ENCODE measurements at places on chromosomes 1 and 21.

DNA sequence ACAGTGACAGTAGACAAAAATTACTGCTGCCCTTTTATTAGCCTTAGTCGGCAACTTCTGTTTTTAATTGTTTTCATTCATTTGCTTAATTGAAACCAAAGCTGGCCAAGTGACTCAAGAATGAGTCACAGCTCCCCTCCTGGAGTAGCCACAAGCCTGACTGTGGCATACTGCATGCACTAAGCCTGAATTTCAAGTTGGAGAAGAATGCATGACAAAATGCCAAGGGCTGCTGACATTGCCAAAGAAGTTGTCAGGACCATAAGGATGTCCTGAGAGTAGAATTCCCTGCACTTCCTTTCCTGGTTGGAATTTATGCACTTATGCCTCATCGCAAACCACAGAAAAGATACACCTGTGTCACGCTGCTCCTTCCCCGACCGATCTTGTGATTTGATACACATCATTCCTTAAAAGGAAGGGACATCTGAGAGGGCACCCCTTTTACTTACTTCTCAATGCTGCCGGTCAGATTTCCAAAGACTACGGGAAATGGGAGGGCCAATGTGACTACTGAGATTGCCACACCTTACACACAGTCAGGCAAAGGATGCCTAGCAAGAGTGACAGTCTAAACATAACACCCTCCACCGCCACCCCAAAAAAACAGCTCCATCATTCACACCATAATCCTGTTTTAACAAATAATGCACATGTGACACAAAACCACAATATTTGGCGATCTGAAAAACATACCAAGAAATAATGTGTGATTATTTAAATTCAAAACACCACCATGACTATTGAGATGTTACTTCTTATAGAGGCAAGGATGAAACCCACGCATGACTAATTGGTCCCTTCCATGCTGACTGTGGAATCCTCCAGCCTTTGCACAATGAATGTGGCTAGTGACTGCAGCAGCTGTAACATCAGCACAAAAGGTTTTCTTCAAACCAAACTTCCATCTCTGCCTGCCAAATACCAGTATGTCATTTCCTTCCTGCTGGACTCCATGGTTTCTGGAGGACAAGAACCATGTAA lies 28.2 kb downstream of the VAV3 start:
- no peak for DNase-seq

GRCh38 chr1:75908717-75909152 lies 23.5 kb downstream of the ASB17 start:
- DNase-seq = no peak

GRCh38 chr1:19414515-19415121 lies 70.7 kb downstream of the CAPZB start:
- DNase-seq = no peak

DNA sequence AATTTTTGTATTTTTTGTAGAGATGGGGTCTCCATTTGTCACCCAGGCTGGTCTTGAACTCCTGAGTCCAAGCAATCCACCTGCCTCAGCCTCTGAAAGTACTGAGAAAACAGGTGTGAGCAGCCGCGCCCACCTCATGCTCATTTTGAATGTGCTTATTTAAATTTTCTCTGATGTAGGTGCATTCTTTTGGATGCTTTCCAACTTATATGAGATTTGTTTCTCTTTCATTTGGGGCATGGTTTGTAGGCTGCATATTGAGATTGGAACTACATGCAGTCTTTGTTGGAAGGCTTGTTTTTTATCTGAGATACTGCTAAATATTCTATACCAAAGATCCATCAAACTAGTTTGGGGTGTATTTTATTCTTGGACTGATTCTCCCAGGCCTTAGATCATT lies 81.0 kb upstream of the IVNS1ABP start:
- no peak for DNase-seq

DNA sequence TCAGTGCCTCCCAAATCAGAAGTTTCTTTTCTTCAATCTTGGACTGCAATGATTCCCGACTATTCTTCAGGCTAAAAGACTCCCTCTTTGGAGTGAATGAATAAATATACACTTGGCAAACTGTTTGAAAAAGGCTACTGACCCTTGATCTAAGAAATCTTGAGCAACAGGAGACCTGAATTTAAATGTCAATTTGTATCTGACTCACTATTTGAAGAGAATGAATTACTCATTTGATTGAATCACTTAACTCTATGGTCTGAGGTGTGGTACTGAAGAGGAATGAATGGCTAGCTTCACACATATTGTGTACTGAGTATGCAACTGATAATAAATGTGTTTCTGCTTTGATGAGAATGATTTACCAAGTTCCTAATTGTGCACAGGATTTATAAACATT lies 4.6 kb upstream of the SMG7 start:
- no peak for DNase-seq

GRCh38 chr1:53678507-53678906 lies 60.5 kb downstream of the GLIS1 start:
- no peak for DNase-seq

- no peak for DNase-seq
Observed at GRCh38 chr1:186420923-186421322, 40.0 kb downstream of the PDC start.

- DNase-seq = no peak
Observed at GRCh38 chr1:108913105-108913948, 36.5 kb downstream of the GPSM2 start.

GRCh38 chr1:26110731-26111529 lies 694 bp upstream of the PDIK1L start:
- DNase-seq = peak; percentile 48

GRCh38 chr1:2594001-2594640 lies 7.5 kb downstream of the PRXL2B start:
- no peak for DNase-seq

- DNase-seq = no peak
Observed at GRCh38 chr1:40059960-40060750, 19.6 kb downstream of the CAP1 start.

- no peak for DNase-seq
Observed at GRCh38 chr1:9429342-9429711, 109.9 kb upstream of the SLC25A33 start.

GRCh38 chr1:47694011-47694890 lies 256.4 kb downstream of the FOXD2 start:
- no peak for DNase-seq

DNA sequence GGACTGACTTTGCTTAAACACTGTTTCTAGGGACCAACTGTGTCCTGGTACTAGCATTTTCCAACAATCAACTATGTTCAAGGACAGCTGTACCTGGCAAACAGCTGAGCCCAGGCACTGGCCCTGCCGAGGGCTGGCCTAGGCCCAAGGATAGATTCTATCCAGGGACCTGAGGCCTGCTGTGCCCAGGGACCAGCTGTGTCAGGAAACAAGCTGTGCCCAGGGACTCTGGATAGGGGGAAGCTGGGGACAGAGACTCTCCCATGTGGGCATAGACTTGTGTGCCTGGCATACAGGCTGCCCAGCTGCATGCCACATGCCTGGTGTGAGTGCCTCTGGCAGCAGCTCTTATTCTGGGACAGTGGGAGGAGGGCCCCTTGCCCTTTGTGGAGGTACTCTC lies 38.1 kb upstream of the POU3F1 start:
- no peak for DNase-seq

GRCh38 chr21:33751120-33751519 lies 108.8 kb downstream of the ITSN1 start:
- DNase-seq = no peak

DNA sequence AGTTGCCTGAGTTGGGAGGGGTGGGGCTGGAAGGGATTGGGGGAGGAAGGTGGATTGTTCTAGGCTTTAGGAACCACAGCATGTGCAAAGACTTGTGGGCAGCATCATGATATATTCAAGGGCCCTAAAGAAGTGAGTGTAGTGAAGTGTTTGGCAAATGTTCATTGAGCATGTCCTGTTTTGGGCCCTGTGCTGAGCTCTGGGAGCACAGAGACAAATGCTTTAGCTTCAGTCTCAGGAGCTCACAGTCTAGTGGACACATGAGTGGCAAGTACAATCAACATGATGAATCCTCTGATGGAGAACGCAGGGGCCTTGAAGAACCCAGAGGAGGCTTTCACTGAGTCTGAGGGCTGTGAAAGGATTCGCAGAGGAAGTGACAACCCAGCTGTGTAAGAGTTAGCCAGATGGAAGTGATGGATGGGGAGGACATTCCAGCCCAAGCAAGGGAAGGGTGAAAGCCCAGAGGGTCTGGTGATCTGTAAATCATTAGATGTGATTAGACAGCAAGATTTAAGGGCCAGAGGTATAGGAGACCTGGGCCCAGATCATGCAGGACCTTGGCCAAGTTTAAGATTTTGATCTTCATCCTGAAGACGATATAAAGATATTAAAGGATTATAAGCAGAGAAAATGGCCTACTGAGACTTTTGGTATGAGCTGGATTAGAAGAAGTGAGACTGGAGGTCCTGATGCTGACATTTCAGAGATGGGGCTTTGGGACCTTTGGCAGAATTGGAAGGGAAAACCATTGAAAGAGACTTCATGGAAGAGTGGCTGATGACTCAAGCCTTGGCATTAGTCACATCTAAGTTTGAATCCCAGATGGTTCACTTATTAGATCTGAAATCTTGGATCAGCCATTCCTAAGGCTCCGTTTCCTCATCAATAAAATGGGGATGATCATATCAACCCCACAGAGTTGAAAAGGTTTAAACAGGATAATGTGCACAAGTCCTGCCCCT lies 4.6 kb downstream of the IPO13 start:
- DNase-seq = no peak

GRCh38 chr1:215421744-215422143 lies 145.4 kb upstream of the KCTD3 start:
- no peak for DNase-seq

DNA sequence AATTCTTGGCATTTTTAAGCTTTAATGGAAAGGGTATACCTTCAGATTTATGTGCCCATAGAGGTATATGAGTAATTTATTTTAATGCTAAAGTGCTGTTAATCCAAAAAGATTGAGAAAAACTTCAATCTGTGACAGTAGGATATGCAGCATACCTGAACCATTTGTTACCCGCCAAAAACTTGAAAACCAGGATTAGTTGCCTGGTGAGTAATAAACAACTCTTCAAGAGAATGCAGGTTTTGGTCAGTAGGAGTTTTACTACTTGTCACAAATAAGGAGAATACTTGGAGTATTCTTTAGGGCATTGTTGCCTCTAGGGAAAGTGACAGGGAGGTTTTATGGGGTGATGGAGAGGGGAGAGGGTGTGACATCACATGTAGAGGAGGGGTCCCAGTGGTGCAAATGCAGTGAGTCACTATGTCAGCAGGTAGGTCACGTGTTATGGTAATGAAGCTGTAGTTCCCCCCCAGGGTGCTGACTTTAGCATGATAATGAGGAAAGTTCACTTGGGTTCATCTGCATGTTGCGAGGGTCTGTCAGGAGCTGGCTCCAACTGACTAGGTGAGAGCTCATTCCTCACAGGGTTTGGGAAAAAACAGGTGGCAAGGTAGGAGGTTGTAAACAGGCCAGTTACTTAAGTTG lies 23.1 kb downstream of the USP25 start:
- DNase-seq = no peak

DNA sequence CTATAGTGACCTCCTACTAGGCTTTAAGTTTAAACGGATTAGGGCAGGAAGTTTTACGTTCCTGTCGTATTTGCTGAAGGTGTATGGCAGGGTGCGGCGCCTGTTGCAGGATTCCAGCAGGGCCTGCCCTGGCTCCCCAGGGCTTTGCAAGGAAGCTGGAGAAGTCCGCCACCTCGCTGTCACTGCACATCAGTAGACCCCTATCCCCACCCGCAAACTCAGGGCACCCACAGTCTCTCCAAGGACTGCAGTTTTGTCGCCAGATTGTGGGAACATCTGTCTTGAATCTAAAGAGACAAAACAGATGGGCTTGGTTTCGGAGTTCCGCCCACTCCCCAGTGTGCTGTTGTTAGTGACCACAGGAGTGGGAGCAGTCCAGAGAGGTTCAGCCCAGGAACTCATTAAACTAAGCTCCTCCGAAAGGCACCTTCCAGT lies 110.8 kb downstream of the CDC7 start:
- no peak for DNase-seq

- no peak for DNase-seq
Observed at GRCh38 chr1:64974288-64974825, 8.0 kb upstream of the JAK1 start.

- DNase-seq = no peak
Observed at GRCh38 chr1:152697701-152698600, at the start of gene LCE2A. Gene LCE2A, plus strand, starts transcription at chr1:152698345. Its CDS starts 557 bp downstream, at chr1:152698902.
